ENCODE measurements at places on chromosomes 7 and 10.

DNA sequence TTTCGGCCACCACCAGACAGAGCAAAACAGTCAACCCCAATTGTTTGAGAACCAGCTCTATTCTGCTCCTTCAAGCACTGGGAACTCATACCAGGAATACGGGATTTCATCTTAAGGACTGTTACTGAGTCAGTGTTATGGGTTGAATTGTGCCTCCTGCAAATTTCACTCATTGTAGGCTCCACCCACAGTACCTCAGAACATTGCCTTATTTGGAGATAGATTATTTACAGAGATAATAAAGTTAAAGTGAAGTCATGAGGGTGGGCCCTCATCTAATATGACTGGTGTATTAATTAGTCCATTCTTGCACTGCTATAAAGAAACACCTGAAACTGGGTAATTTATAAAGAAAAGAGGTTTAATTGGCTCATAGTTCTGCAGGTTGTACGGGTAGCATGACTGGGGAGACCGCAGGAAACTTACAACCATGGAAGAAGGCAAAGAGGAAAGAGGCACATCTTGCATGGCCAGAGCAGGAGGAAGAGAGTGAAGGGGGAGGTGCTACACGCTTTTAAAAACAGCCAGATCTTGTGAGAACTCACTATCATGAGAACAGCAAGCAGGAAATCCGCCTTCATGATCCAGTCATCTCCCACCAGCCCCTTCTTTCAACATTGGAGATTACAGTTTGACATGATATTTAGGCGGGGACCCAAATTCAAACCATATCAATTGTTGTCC, 14.3 kb upstream of the ZNF248 start:
- DNase-seq = no peak

DNA sequence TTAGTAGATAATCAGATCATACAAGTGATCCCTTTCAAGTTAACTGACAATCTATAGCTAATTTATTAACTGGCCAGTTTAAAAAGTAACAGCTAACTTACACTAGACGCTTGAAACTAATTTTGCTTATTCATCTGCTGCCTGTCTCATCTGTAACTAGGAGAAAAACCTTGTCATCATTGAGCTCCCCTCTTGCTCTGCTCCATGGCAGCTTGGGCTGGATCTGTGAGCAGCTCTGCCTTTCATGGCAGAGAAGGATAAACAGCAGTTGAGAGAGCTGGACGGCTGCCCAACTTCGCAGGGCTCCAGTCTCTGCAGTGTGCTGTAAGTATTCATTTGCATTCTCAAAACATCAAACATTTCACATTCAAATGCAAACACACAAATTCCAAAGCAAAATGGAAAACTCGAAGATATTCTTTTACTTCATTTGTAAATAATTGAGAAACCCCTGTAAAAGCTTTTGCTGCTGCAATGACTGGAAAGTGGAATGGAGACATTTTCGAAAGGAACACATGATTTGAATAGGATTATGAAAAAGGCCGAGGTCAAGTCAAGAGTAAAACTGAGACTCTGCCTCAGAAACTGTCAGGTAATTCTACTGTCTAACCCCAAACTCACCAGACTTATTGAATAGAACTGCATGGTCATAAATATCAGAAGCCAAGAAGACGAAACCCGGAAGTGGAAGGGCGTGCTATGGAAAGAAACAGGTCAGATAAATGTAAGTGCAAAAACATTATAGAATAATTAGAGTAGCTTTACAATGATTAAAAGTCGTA, 17.6 kb downstream of the SLC35B4 start:
- no peak for DNase-seq

- no peak for DNase-seq
Observed at GRCh38 chr7:158582089-158582456, 5.5 kb downstream of the PTPRN2 start.

GRCh38 chr7:139984642-139985539, 77.9 kb downstream of the PARP12 start:
- no peak for DNase-seq

GRCh38 chr7:46115410-46115809, 194.3 kb upstream of the IGFBP3 start:
- DNase-seq = no peak

DNA sequence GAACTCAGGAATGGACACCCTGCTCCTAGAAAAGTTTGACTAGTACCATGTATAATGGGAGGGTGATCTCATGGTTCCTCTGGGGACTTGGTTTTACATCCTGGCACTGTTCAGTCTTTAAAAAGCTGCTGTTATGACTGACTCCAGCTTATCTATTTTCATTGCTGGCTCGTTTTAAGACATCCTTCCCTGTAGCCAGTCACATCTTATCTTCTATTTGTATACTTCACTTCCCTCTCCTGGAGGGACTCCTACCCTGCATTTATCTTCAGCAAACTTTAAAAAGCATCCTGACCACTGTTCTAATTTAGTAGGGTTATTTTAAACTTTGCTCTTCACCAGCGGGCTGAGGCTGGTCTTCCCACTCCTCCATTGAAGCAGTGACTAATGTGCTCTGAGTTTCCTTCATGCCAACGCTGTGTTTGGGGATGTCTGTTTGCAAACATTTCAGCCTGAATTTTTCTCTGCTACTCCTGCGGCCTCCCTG, 72.9 kb upstream of the ARMC3 start:
- DNase-seq = no peak

DNA sequence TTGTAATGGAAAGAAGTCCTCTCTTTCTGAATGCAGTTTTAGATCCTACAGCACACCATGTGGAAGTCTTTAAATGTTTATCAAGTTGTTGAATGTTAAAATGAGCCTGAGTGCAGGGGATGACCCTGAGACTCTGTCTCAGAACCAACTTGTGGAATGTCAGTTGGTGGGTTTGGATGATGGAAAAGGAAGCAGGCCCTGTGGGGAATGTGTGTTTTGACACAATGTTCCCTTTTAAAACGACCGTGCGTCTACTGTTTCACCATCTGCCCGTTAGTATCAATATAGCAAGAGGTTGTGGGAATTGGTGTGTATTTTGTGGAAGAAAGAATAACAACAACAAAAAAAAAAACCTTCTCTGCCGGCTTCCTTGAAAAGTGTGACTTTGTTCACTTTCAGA, 8.3 kb downstream of the DYNC1I1 start:
- DNase-seq = no peak

GRCh38 chr10:1070919-1071318, 14.7 kb downstream of the WDR37 start:
- DNase-seq = no peak

GRCh38 chr10:113047605-113047962, 97.5 kb downstream of the TCF7L2 start:
- DNase-seq = no peak

GRCh38 chr7:36568452-36568849, 155.8 kb downstream of the AOAH start:
- no peak for DNase-seq

- DNase-seq = no peak
Observed at GRCh38 chr10:7478727-7479457, 68.1 kb upstream of the SFMBT2 start.

GRCh38 chr10:86286236-86287109, 80.1 kb downstream of the GRID1 start:
- no peak for DNase-seq

GRCh38 chr10:113987805-113988204, 55.9 kb upstream of the ADRB1 start:
- no peak for DNase-seq

DNA sequence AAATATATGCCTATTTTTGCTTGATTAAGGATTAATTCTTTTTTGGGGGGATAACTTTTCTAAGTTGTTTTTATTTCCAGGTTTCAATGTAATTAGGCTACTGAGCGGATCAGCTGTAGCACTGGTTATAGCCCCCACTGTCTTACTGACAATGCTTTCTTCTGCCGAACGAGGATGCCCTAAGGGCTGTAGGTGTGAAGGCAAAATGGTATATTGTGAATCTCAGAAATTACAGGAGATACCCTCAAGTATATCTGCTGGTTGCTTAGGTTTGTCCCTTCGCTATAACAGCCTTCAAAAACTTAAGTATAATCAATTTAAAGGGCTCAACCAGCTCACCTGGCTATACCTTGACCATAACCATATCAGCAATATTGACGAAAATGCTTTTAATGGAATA, 1.0 kb downstream of the LRRTM3 start:
- no peak for DNase-seq

GRCh38 chr7:30925913-30926312, 14.3 kb downstream of the AQP1 start:
- no peak for DNase-seq

DNA sequence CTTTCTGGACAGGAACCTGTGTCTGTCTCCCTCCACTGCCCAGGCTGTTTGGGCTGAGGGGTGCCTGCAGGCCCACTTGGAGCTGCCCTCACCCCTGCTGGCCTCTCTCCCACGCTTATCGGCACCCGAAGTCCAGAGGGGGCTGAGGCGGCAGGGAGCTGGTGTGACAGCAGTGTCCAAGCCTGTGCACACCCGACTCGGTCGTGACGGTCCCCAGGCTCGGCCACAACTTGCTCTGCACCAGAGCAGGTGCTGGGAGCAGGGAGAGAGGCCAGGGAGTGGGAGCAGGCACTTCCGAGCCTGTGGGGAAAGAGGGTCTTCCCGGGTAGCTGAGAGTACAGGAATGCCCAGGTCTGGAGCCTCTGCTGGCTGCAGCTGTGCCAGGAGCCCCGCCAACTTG, 23.0 kb downstream of the INPP5F start:
- DNase-seq = no peak

DNA sequence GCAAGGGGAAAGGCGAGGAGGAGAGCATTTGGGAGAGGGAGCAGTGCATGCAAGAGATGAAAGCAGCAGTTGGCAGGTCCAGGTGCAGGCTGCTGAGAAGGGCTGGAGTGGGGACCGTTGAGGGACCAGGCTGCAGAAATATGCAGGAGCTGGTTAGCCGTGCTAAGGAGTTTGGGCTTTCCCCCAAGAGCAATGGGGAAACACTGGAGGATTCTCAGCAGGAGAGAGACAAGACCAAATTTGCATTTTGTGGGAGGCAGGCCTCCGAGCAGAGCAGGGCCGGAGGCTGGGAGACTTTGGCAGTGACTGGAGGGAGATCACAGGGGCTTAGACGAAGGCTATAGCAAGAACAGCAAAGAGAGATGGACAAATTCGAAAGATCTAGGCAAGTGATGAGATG, 11.8 kb downstream of the BTBD16 start:
- DNase-seq = no peak

GRCh38 chr7:113812591-113813255, 106.1 kb downstream of the PPP1R3A start:
- no peak for DNase-seq

- no peak for DNase-seq
Observed at GRCh38 chr7:690478-691360, 35.8 kb upstream of the DNAAF5 start.

- DNase-seq = no peak
Observed at GRCh38 chr7:40232242-40232893, 97.6 kb downstream of the SUGCT start.

- no peak for DNase-seq
Observed at GRCh38 chr7:76108540-76109233, 60.8 kb downstream of the MDH2 start.

GRCh38 chr7:78195281-78195680, 396.7 kb downstream of the PHTF2 start:
- DNase-seq = no peak

DNA sequence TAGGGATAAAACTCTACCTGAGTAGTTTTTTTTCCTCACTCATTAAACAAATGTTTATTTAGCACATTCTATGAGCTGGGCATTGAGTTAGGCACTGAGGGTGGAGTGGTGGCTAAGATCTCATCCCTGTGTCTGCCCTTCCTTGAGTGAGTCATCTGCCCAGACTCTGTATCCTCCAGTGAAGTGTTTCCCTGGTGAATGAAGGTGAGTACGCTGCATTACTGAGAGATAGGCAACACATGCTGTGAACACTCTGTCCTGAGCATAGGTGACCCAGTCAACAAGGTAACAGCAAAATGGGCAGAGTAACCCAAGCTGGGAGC, 5.8 kb downstream of the PITX3 start:
- DNase-seq = no peak

- DNase-seq = no peak
Observed at GRCh38 chr10:50397312-50398140, 146.2 kb upstream of the ASAH2 start.

DNA sequence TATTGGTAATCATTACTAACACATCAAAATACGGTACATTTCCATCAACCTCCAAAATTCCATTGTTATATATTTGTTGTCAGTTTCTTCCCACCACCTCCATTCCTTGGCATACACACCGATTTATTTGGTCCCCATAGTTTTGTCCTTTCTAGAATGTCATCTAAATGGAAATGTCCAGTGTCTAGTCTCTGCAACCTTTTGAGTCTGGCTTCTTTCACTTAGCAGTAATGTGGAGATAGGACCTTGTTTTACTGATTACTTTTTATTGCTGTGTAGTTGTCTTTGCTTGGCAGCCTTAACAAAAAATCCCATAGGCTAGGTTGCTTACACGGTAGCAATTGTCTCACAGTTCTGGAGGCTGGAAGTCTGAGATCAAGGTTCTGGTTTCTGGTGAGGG, 22.5 kb downstream of the TRRAP start:
- no peak for DNase-seq

Data from NCI-H748 treated with DMSO at 0.1 percent for 48 hours (cell line).